Activated CD4-positive, CD25-positive, alpha-beta regulatory T cell treated with anti-CD3 and anti-CD28 coated beads, Interleukin-2, amount 50 U/mL, for 24 hours (primary cell): ENCODE measurements at places on chromosomes 11 and 22.
A peak's percentile ranks its signal among the peaks of the same experiment; 100 is the strongest.

GRCh38 chr11:74460065-74460464, 7.3 kb downstream of the KCNE3 start:
- no peak for ATAC-seq

GRCh38 chr22:28031383-28031922, 112.4 kb upstream of the PITPNB start:
- no peak for ATAC-seq

- ATAC-seq = no peak
Observed at GRCh38 chr11:2175659-2176058, 4.0 kb upstream of the TH start.

DNA sequence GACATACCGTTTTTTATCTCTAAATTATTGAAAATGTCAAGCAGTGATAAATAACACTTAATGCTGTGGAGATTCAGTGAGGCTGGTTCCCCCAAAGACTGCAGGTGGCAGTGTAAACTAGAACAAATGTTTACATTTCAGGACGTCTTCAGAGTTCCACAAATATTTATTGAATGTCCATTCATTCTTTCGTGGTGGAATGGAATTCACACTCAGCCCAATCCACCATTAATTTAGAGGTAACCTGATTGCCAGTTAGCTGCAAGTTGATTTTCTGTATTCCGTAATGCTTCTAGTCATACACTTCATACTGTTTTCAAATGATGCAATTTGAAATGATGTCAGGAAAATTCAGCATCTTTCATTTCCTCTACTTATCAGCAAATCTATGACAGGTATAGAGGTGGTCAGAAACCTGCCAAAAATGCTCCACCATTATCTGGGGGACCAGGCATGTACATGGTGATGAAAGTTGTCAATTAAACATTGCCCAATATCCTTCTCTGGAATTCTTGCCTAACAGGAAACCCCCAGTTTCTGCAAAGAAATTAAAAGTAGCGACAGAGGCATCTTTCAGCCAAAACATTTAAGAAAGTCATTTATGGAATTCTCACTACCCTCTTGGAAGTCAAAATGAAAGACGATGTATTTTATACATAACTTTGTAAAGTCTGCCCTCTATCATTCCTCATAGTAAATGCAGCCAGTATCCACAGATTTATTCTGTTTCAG, 94.3 kb upstream of the BMAL1 start:
- no peak for ATAC-seq

- no peak for ATAC-seq
Observed at GRCh38 chr22:43477966-43478365, 66.2 kb downstream of the MPPED1 start.

- ATAC-seq = no peak
Observed at GRCh38 chr11:100756559-100756958, 69.5 kb downstream of the ARHGAP42 start.

DNA sequence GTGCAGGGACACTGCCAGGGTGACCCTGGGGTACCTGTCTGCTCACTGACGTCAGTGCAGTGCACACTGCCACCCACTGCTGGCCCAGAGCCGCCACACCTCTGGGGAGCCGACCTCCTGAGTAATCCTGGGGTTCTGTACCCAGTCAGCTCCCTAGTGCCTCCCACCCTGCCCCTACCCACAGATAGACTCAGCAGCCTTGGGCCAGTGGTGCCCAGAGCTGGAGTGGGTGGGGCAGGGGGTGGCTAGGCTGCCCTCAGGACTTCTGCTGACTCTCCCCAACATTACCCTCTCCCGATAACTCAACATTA, 5.8 kb downstream of the NRXN2 start:
- ATAC-seq = no peak

DNA sequence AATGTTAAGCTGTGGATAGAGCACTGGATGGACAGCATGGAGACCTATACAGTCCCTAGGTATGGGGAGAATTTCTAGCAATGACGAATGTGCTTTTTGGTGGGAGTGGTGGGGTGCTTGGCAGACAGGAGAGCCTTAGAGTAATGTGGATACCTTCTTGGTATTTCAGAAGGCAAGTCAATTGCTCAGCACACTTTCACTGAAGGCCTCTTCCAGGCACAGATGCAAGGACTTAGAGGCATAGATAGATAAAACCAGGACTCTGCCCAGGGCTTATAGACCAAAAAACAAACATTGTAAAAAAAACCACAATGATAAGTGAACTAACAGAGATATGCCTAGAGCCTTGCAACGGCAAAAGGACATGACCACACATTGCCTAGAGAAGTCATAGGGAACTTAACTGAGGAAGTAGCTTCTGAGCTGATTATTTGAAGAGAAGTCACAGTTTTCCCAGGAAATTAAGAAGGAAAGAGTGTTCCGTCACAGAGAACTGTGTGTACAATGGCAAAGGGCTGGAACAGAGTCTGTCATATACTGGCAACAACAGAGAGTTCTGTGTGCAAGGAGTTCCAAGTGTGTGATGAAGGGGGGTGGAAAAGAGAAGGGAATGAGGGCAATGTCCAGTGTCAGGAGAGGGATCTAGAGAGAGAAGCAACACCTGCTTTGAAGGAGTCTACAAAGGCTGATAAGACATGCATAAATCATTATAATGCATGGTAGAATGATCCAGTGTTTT, 65.9 kb upstream of the PICALM start:
- no peak for ATAC-seq

DNA sequence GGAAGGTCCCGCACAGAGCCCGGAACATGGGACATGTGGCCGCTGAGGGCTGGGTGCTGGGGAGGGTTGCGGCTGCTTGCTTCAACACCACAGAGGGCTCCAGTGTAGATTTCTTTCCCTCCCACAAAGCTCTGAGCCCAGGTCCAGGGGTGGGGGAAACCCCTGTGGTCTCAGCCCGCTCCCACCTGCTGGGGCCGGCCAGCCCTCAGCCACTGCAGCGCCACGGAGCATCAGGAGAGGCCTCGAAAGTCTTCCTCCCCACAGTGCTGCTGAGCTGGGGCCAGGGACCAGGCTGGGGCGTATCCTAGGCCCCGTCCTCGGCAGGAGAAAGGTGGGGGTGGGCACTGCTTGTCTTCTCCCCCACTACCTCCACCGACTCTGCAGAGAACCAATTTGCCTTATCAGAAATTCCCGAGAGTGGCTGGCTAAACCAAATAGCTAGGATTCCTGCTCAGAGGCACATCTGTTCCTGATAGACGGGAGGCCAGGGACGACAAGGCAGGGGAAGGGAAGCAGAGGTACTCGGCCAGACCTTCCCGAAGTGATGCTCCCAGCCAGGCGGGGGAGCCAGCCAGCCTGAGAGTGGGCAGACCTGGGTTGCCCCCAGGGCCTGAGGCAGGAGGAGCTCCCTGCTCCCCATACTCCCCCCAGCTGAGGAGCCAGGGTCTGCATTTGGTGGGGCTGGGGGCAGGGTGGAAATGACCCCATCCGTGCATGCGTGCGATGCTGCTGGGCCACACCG, 18.7 kb downstream of the IGF2 start:
- ATAC-seq = no peak

DNA sequence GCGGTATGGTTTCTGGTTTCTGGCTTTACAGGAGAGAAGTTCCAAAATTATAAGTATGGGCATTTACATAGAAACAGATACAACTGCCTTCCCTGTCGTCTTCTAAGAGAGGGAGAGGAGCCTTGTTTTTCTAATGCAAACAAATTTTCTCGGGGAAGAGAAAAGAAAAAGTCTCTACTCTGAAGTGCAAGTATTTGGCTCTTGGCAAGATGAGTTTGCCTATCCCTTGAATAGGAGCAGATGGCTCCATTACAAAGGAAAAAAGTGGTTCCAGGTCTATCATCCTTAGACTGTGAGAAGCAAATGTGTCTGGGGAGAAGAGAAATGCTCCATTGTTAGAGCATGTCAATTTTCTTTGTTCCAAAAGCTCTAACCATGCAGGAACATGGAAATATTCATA, 455.6 kb downstream of the BUD13 start:
- no peak for ATAC-seq

DNA sequence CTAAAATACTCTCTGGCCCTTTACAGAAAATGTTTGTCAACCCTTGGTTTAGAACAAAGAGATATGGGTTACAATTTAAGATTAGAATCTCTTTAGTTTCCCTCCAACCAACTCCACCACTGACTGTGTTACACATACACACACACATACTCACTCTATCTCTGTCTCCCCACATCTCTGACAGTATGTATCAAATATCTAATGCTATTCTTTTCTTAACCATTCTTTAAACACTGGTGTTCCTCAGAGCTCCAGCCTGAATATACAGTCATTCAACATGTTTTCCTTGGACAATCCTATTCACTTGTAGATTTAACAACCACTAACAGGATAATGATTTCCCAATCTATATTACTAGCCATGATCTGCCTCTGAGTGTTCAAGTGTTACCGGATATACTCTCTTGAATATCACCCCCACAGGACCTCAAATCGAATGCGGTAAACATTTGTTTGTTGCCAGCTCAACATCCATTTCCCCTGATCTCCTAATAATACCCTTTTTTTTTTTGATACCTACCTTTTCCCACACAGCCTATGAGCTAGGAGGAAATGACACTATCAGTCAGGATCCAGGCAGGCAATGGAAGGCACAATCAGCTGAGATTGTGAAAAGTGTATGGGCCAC, 6.1 kb downstream of the MPZL3 start:
- ATAC-seq = no peak

DNA sequence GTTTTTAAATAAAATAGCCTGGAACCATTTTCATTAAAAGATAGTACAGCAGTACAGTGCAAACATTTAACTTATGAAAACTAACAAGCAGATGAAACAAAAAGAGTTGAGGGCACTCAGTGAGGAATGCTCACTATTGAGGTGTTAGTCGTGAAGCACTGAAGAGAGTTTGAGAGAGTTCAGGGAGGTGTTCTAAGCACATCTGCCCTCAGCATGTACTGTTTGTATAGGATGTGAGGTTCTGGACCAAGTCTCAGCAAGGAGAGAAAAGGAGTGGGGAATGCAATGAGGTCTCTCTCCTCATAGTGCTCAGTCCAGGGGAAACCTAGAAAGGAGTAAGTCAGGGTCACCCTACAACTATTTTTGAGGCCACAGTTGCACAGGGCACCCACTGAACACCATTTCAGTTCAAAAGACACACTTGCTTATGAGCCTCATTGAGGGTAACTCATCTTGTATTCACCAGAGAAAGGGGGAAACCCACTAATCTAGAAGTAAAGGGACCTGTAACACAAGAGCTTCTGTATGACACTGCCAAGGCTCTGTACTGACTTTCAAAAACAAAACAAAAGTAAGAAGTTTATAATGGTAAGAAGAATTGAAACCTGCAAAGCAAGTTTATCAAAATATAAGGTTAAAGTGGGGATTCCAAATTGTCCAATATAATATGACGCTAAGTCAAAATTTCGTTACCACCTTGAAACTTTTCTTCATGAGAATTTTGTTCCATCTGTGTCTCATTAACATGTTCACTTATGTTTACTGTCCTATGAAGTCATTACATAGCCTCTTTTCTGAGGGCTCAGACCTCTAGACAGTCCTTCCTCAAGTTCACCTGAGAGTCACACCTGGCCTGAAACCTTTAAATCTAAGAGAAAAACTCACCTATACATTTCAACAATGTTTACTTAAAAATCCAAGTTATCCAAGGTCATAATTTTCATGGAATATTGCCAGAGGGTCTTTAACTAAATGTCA, 275.3 kb downstream of the ETS1 start:
- peak; percentile 93 for ATAC-seq

GRCh38 chr11:134144744-134145143, 75.9 kb downstream of the JAM3 start:
- ATAC-seq = no peak

GRCh38 chr11:7253800-7254199, 2.1 kb downstream of the SYT9 start:
- no peak for ATAC-seq

- ATAC-seq = no peak
Observed at GRCh38 chr11:30150425-30150824, 80.4 kb upstream of the FSHB start.

- ATAC-seq = no peak
Observed at GRCh38 chr11:20656901-20657300, 12.5 kb upstream of the NELL1 start.

DNA sequence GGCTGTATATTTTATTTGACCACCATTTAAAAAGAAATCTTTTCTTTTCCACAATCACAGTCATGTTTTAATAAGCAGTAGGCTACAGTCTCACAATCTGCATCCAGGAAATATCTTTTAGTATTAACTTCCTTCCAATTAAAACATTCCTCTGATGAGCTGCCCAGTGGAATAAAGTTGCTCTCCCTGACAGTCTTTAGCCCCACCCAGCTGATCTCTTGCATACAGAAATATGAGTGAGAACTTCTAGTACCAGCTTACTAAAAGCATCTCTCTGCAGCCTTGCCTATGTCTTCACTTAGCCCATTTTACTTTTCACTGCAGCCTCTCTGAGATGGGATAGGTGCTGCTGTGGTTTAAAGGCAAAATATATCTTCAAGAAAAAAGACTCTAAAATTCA, 143.4 kb upstream of the ANO3 start:
- ATAC-seq = no peak

GRCh38 chr11:12989428-12990161, 19.5 kb upstream of the RASSF10 start:
- ATAC-seq = no peak

GRCh38 chr22:48297296-48297695, 1530.4 kb downstream of the BRD1 start:
- ATAC-seq = no peak

DNA sequence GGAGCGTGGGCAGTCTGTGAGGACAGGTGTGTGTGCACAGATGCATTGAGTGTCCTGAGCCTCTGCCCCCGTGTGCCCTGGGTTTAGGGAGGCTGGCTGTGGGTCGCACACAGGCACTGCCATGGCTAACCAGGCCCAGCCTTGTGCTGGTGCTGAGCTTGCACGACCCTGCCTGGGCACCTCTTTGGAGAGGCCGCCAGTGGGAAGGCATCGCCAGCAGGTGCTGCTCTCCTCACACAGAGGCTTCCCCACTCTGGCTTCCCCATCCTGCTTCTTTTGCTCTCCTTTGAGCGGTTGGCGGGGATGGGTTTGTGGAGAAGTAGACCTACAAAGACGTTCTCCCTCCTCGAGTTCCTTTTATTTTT, 4.1 kb downstream of the WNT7B start:
- ATAC-seq = no peak

- no peak for ATAC-seq
Observed at GRCh38 chr11:19829109-19829837, 116.6 kb downstream of the NAV2 start.
